Activated T-helper 2 cell treated with anti-CD3 and anti-CD28 coated beads, Interferon-gamma antibody, Interleukin-2, Interleukin-4, amounts not matched to agents 10 μg/mL and 5 μg/mL and 100 μg/mL, durations not matched to agents 14 hours and 24 hours and 36 hours (primary cell): ENCODE measurements at places on chromosomes 7 and 10. TPM values are rescaled to one million over a fixed set of nuclear protein-coding genes. Genes with fewer than 3 reads are reported as not detected.

DNA sequence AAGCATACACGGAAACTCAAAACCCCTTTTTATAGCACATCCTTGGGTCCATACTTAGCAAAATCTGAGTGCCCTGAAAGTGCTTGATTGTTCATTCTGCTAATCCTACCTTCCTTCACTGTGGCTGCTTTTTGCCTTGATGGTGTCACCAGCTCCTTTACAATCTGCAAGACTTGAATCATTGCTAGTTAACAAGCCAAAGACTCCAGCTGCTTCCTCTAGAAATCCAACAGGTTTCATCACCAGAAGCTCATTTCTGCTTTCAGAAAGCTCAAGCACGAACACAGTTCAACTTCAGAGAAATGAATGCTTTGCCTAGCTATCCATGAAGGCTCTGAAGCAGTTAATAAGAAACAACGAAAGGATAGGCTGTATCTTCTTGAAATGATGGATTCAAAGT is 38.0 kb downstream of the USP6NL start:
- H3K4me3 ChIP-seq: no peak overlapping the region
- H3K27ac ChIP-seq: no peak overlapping the region
- H3K27me3 ChIP-seq: peaks cover 35% of the 10 kb centered on the region
- H3K36me3 ChIP-seq: no peaks in the 10 kb centered on the region
- no peaks in the 10 kb centered on the region for H3K4me1 ChIP-seq

DNA sequence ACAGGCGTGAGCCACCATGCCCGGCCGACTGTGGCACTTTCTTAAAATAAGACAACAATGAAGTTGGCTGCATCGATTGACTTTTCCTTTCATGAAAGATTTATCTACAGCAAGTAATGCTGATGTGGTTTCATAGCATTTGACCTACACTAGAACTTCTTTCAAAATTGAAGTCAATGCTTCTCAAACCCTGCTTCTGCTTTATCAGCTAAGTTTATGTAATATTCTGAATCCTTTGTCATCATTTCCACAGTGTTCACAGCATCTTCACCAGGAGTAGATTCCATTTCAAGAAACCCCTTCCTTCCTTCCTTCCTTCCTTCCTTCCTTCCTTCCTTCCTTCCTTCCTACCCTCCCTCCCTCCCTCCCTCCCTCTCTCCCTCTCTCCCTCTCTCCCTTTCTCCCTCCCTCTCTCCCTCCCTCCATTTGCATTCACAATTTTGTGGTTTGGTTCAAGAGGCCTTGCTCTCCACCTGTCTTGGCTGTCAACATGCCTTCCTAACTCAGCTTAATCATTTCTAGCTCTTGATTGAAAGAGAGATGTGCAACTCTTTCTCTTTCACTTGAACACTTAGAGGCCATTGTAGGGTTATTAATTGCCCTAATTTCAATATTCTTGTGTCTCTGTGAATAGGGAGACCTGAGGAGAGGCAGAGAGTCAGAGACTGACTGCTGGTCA is 52.1 kb downstream of the HDAC9 start:
- no peak overlapping the region for H3K27ac ChIP-seq
- H3K36me3 ChIP-seq: no peaks in the 10 kb centered on the region
- no peaks in the 10 kb centered on the region for H3K27me3 ChIP-seq
- no peaks in the 10 kb centered on the region for H3K4me1 ChIP-seq
- H3K4me3 ChIP-seq: no peak overlapping the region

DNA sequence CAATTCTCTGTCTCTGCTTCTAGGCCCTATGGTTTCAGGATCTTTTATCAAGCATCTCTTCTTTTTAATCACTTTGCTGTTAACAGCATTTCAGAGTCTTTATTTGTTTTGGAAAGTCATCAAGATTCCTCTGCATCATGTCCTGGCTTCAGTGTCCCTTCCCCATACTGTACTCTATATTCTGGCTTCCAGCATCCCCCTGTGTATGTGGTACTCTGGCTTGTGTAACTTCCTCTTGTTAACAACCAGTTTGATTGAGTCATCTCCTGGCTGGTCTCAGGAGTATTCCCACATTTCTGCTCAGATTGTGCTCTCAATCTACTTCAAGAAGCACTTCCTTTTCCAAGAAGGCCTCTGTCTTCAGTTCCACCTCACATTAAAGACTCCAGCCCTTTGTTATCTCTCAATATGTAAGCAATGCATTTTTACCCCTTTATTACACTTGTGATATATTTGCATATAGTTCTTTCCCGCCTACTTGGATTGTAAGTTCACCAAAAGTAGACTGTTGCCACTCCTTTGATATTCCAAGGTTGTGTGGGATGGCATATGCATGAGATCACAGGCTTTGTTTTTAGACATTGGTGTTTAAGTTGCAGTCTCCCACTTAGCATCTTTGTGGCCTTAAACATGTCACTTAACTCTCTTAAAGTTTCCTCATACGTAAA is 15.1 kb upstream of the ATE1 start:
- no peak overlapping the region for H3K4me3 ChIP-seq
- no peak for DNase-seq
- no peaks in the 10 kb centered on the region for H3K36me3 ChIP-seq
- H3K4me1 ChIP-seq: no peaks in the 10 kb centered on the region

DNA sequence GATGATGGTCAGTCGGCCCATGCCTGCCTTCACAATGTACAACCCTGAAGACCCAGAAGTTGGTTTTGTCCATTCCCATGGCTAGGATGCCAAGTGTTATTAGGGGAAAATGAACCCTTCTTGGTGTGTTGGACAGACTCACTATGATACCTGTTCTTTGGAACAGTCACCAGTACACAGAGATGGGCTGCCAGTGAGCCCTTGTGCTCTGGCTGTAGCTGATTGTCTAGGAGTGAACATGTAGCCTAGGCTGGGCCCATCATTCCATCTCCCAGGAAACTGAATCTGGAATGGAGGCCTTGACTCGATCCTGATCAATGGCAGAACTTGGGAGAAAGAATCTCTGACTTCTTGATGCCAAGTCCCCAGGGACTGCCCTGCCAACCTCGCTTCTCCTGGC is 188.9 kb downstream of the EVX1 start:
- no peak overlapping the region for H3K4me3 ChIP-seq
- H3K4me1 ChIP-seq: no peaks in the 10 kb centered on the region
- DNase-seq: no peak
- no peak overlapping the region for H3K27ac ChIP-seq

Gene C10orf67
- not detected in 2 replicates for total RNA-seq

GRCh38 chr10:60454336-60454735 is 64.7 kb upstream of the ANK3 start:
- H3K4me1 ChIP-seq: peaks cover 4% of the 10 kb centered on the region
- DNase-seq: no peak
- no peaks in the 10 kb centered on the region for H3K36me3 ChIP-seq
- H3K4me3 ChIP-seq: no peak overlapping the region
- no peaks in the 10 kb centered on the region for H3K27me3 ChIP-seq
- H3K27ac ChIP-seq: no peak overlapping the region

Gene CYP3A7
- not detected in 2 replicates for total RNA-seq

- H3K4me1 ChIP-seq: no peaks in the 10 kb centered on the region
- DNase-seq: no peak
- H3K36me3 ChIP-seq: no peaks in the 10 kb centered on the region
- H3K4me3 ChIP-seq: no peak overlapping the region
These were observed 552.4 kb downstream of the PHTF2 start for GRCh38 chr7:78350926-78351325.
